Activated T-cell treated with anti-CD3 and anti-CD28 coated beads, Interleukin-2, amount 50 U/mL, for 4 hours (primary cell): ENCODE measurements at places on chromosomes 4 and X. TPM values are rescaled to one million over a fixed set of nuclear protein-coding genes. Genes with fewer than 3 reads are reported as not detected.

ABCD1 gene
- 2.6 TPM for total RNA-seq

TLR7 gene
- total RNA-seq, result 0.24 TPM

TLR1 gene
- total RNA-seq, result 0.53 TPM

DUX4 gene
- total RNA-seq, result 0.26 TPM

DNA sequence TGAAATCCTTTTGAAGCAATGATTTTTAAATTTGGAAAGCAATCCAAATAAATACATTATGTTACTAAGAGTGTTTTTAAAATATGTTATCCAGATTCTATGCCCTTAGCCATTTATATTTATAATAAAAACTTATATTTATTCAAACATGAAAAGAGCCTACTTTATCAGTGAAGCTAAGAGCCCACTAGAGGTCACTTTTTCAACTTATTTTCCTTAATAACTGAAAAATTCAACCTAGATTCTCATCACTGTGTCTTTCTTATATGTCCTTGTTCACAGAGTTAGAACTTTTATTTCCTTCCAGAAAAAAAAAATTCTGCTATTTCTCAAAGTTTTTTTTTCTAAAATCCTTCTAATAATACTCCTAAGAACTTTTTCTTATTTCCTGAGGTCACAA is 23.9 kb downstream of the PRDM8 start:
- DNase-seq, result no peak

DNA sequence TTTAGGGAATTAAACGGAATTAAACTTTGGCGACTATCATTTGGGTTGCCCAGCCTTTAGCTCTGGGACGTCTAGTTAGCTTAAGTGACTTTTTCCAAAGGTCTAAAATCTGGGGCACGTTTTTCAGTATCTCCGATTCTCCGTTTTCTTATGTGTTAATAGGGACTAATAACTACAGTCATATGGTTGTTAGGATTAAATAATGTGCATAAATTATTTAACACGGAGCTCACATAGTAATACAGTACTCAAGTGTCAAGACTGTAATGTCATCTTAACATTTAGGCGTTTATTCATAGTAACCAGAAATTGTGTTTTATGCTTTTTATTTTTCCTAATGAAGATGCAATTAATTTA is 466 bp upstream of the CCNA2 start:
- no peak for DNase-seq

DNA sequence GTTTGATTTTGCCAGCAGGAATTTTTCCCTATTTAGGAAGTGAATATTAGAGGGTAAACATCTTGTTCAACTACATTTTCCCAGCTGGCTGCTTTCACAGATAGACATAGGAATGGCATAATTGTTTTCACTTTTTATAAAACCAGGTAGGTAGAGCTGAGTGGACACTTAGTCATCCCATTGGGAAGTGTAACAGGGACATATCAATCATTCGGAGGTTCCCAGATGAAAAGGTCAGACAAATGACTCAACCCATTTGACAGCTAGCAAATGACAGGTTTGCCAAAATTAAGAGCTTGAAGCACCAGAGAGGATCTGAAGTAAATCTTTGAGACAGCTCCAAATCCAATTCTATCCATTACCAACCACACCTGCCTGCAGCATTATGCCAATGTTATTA is 205.3 kb downstream of the SLC39A8 start:
- no peak for DNase-seq

- no peak for DNase-seq
These were observed 2.0 kb downstream of the RAB40A start for GRCh38 chrX:103517246-103517645.
